ENCODE measurements at places on chromosomes 7 and 10.
A peak's percentile ranks its signal among the peaks of the same experiment; 100 is the strongest.

DNA sequence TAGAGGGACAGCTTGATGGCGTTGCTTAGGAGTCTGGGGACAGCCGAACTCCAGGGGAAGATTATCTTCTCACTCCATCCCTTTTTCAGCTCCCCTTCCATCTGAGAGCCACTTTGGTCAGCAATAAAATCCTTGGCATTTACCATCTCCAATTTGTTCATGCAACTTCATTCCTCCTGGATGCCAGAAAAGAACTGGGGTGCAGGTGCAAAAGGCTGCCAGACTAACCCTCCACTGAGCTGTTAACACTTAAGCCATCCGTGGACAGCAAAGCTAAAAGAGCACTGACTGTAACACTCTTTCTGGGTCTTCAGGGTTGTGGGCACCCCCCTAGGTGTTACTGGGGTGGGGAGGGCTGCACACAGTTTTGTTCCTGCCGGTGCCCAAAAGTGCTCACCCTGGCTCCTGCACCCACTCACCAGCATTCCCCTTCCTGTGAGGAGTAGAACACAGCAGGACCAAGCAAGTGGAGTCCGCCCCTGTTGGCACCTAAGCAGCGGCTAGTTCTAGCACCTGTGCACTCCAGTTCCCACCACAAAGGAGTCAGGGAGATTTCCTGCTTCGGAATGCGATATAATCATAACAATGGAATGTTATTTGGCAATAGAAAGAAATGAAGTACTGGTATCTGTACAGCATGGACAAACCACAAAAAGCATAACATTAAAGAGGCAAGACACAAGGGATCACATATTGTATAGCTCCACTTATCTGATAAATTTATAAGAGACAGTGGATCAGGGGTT is 95.1 kb downstream of the NPY start:
- no peak for DNase-seq

GRCh38 chr10:35541720-35542119 is 63.4 kb upstream of the GJD4 start:
- DNase-seq: no peak

DNA sequence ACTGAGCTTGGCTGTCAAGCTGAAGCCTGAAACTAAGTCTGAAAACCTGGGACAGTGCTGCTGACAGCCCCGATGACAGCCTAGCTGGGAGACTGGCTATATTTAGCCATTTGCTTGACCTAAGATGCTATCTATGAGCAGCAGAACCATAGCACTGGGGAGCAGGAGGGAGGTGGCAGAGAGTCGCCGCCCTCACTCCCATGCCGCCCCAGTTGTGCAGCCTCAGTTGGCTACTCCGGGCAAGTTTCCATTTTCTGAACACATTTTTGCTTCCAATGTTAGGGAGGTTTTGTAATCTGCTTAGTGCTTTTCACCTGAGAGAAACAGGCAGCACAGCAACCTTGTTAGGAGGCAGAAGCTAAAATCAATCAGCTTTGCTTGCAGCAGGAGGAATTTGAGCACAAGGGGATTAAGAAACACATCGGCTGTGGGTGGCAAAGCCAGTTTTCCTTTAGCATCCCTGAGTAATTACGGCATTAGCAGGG is 20.4 kb upstream of the C10orf71 start:
- DNase-seq: no peak

DNA sequence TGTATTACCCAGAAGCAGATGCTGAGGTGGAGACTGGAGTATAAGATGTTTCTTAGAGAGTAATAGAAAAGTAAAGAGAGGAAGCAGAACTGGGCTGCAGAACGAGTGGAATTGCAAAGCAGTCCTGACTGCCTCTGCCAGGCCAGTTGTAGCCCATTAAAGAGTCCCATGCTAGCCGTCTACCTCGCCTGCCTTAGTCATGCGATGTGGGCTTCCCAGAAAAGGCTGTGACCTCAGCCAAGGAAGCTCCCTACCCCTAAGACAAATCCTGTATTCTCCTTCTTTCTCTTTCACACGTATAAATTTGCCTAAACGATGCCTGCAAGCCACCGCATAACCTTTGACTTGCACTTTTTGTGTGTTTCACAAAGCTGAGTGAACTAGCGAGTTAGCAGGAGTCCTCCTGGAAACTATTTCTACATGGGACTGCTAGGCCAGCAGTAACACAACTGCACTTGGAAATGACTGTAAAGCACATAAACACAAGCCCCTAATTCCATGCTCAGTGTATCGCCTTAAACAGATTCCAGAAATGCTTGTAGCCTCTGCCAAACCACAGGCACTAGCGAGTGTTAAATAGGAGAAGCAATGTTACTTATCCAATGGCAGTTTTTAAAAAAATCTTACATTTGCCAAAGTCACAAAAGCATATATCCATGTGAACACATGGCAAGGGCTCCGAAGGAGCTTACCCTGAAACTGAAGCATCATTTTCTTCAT is 47.4 kb upstream of the GNAI1 start:
- DNase-seq: no peak

- no peak for DNase-seq
Measured at GRCh38 chr10:34102893-34103506, 712.1 kb downstream of the PARD3 start.

DNA sequence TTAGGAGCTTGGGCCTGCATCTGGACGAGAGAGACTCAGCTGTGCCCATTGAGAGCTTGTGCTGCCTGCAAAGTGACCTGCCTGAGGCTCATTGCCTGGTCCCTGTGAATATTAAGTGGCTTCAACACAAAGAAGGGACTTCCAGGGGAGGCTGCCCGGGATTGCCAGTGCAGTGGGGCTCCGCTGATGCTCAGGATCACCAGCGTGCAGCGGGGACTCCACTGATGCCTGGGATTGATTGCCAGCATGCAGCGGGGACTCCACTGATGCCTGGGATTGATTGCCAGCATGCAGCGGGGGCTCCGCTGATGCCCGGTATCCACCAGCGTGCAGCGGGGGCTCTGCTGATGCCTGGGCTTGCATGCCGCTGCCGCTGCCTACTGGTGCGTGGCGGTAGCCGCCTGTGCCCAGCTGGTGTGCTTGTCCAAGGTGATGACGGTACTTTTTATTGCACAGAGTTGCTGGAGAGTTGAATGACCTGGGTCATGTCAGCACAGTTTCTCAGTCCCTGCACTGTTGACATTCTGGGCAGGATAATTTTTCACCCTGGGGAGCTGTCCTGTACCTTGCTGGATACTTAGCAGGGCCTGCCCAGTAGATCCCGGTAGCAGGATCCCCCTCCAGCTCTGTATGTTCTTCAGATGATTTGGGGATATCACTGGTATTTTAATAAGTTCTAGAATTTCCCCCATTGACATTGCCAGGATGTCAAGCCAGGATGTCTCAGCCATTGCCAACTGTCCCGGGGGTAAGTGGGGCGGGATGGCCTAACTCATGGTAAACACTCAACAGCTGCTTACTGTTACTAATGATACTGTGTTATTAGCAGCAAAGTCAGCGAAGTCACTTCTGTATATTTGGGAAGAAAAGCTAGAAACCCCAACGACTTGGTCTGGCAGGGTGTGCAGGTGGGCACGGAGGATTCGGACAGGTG is 13.0 kb downstream of the DOCK1 start:
- DNase-seq: no peak

GRCh38 chr7:36906448-36906847 is 182.2 kb upstream of the AOAH start:
- no peak for DNase-seq

DNA sequence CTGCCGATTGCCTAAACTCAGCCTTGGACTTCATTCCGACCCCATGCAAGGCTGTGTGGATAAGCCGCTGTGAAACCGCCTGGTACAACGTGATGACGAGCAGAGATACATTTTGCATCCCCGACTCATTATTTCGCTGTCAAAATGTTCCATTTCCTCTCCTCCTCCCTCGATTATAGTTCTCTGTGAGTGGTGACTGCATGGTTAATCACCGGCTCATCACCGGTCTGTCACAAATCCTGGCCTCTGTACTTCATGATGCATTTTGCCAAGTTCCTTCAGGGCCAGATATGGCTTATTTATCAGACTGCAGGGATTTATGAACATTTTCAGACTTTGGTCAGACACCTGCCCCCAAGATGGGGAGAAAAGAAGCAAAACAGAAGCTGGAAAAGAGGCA is 461.6 kb upstream of the DPP6 start:
- DNase-seq: no peak

GRCh38 chr10:63561341-63561740 is 40.1 kb downstream of the REEP3 start:
- no peak for DNase-seq

GRCh38 chr7:56026538-56026937 is 24.7 kb downstream of the PSPH start:
- no peak for DNase-seq

- DNase-seq: no peak
Measured at GRCh38 chr10:25701652-25702051, 232.4 kb upstream of the MYO3A start.

GRCh38 chr7:31890766-31891165 is 179.4 kb downstream of the PDE1C start:
- no peak for DNase-seq

DNA sequence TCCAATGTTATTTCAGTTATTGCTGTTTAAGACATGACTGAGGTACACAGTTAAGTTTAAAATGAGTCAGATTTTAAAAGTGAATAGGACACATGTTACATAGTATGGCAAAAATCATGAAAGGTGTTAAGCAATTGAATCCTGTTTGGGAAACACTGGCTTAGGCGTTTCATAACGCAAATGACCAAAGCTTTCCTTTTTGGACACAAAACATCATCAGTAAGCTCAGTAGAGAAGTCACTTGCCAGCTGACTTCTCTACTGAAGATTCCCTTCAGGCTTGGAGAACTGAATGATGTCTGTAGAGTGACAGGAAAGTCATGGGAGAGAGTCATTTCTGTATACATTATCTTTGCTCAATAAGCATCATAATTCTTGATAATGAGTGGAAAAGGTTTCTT is 64.4 kb upstream of the RSBN1L start:
- DNase-seq: no peak

GRCh38 chr10:73251683-73252444 is 580 bp downstream of the MRPS16 start:
- DNase-seq: no peak

GRCh38 chr7:1232103-1232466 is 587 bp upstream of the UNCX start:
- DNase-seq: no peak

DNA sequence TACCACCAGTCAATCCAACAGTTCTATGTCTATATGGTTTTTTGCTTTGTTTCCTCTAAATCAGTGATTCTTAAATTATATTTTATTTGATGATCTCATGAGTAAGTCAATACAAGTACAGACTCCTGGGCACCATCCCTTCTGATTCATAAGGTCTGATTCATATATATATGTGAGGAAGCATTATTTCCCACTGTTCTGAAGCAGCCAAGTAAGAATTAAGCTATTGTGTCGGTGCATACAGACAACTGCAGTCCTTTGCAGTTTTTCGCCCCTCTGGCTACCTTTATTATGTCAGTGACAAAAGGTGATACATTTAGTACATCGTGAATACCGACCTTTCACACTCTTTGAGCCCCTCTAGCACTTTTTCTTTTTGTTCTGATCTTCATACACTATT is 1079.6 kb upstream of the C7orf33 start:
- DNase-seq: no peak

- DNase-seq: no peak
Measured at GRCh38 chr7:148664324-148664723, 34.4 kb upstream of the CUL1 start.

- DNase-seq: no peak
Measured at GRCh38 chr10:6065406-6065805, 3.2 kb upstream of the IL2RA start.

GRCh38 chr10:96410296-96410695 is 51.5 kb upstream of the OPALIN start:
- no peak for DNase-seq

DNA sequence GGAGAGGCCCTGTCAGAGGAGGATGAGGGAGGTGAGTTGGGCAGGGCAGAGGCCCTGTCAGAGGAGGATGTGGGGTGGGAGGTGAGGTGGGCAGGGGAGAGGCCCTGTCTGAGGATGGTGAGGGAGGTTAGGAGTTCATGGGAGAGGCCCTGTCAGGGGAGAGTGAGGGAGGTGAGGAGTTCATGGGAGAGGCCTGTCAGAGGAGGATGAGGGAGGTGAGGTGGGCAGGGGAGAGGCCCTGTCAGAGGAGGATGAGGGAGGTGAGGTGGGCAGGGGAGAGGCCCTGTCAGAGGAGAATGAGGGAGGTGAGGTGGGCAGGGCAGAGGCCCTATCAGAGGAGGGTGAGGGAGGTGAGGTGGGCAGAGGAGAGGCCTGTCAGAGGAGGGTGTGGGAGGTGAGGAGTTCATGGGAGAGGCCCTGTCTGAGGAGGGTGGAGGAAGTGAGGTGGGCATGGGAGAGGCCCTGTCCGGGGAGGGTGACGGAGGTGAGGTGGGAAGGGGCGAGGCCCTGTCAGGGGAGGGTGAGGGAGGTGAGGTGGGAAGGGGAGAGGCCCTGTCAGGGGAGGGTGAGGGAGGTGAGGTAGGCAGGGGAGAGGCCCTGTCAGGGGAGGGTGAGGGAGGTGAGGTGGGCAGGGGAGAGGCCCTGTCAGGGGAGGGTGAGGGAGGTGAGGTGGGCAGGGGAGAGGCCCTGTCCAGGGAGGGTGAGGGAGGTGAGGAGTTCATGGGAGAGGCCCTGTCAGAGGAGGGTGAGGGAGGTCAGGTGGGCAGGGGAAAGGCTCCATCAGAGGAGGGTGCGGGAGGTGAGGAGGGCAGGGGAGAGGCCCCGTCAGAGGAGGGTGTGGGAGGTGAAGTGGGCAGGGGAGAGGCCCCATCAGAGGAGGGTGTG is 73.7 kb downstream of the INPP5A start:
- no peak for DNase-seq

DNA sequence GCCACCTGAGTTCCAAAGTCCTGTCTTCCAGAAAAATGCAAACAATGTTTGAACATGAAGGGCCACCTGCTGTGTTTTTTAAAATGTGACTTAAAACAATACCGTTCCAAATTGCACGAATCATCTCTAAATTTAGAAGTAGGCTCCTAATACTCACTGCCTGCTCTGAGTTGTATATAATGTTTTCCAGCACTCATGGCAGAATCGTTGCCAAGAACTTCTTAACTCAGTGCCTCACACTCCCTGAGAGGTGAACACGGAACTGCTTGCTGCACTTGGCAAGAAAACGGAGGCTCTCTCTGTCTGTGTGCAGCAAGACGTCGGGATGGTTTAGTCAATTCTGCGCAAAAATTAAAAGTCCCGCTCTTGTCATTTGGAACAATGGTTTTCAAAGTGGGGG is 757.3 kb upstream of the AUTS2 start:
- no peak for DNase-seq

GRCh38 chr10:5314840-5315239 is 49.9 kb upstream of the UCN3 start:
- peak; percentile 77 for DNase-seq

Data from NCI-H1436 treated with DMSO at 0.1 percent for 48 hours (cell line).